ENCODE measurements at places on chromosomes 1 and 21.

GRCh38 chr1:27885114-27885528, 12.8 kb downstream of the THEMIS2 start:
- DNase-seq = no peak

- DNase-seq = no peak
Observed at GRCh38 chr1:54480525-54480848, 67.5 kb upstream of the ACOT11 start.

- no peak for DNase-seq
Observed at GRCh38 chr1:1361982-1362423, 3.6 kb upstream of the MXRA8 start.

GRCh38 chr1:97668945-97669344, 251.9 kb downstream of the DPYD start:
- peak; percentile 7 for DNase-seq

DNA sequence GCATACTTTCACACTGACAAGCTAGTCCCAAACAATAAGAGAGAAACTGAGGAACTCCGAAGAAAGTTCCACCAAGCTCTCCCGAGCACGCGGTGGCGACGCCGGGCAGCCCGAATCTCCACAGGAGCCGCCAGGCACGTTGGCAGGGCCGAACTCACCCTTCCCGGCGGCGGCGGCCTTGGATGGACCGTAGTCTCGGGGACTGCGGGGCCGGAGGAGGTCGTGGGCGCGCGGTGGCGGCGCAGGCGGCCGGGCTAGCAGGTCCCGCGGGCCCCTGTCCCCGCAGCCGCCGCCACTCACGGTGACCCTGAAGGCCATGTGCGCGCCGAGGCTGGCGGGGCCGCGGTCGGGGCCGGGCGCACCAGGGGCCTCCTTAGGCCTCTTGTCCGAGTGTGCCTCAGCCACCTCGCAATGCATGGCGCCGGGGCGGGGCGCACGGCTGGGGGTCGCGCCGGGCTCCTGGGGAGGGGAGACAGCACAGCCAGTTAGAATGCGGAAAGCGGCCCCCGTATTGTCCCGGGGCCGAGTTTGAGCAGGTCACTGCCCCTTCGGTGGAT, 1.2 kb downstream of the GLIS1 start:
- no peak for DNase-seq

- no peak for DNase-seq
Observed at GRCh38 chr1:90973897-90974798, 47.7 kb downstream of the ZNF644 start.

DNA sequence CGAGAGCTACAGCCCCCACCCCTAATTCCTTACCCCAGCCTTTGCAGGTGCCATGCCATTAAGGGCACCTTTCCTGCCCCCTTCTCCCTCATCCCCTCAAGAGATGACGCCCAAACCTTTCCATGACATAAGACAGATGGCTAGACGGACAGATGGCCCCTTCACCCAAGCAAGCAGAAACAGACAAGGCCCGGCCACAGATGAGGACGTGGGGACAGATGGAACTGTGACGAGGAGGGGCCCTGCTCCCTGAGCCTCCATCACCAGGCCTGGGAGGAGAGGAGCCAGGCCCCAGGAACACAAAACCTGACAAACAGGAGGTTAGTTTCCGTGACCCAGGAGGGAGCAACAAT, 24.7 kb upstream of the PEF1 start:
- DNase-seq = no peak

DNA sequence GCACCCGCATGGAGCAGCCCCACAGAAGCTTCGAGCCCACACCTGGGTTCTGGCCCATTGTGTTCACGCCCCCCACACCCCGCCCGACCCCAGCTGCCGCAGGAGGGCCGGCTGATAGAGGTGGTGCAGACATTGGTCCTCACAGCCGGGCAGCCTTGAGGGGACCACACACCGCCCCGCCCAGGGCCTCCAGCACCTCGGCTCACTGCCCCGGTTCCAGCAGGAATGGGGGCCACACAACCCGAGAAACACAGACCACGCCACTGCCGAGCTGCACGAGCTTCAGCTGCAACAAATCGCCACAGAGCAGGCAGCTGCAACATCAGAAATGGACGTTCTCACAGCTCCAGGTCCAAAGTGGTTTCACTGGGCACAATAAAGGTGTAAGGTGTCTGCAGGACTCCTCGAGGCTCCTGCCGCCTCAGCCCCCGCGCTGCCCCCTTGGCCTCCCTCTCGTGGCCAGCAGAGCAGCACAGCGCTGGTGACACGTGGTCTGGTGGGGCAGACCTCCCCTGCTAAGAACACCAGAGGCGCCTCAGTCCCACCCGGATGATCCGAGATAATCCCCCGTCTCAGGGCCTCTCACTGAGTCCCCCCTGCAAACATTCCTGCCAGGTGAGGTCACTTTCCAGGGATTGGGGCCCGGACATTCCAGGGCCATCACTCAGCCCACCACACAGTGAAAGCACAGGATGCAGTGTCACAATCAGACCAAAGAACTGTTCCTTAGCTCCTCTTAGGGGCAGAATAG, 62.3 kb upstream of the ADARB1 start:
- no peak for DNase-seq

DNA sequence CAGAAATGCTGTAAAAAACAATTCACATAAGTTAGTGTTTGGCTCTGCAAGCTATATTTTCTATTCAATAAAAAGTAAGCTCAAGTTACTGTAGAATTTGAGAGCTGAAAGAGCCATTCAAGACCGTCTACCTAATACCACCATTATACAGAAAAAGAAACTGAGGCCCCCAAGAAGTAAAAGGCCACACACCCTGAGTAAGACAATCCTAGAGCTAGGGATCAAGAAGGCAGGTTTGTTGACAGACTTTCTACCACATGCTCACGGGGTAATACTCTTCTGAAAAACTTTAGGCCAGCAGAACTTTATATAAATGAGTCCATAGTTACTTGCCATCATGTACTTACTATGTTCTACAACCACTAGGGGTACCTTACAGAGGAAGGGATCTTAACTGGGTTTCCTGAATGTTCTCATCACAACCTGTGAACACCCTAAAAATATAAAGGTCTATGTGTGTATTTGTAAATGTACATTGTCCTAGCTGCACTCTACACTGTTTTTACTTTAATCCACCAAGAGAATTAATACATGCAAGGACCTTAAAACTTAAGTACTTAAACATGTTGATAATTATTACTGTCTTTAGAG, 2.7 kb downstream of the PSMG1 start:
- DNase-seq = no peak

DNA sequence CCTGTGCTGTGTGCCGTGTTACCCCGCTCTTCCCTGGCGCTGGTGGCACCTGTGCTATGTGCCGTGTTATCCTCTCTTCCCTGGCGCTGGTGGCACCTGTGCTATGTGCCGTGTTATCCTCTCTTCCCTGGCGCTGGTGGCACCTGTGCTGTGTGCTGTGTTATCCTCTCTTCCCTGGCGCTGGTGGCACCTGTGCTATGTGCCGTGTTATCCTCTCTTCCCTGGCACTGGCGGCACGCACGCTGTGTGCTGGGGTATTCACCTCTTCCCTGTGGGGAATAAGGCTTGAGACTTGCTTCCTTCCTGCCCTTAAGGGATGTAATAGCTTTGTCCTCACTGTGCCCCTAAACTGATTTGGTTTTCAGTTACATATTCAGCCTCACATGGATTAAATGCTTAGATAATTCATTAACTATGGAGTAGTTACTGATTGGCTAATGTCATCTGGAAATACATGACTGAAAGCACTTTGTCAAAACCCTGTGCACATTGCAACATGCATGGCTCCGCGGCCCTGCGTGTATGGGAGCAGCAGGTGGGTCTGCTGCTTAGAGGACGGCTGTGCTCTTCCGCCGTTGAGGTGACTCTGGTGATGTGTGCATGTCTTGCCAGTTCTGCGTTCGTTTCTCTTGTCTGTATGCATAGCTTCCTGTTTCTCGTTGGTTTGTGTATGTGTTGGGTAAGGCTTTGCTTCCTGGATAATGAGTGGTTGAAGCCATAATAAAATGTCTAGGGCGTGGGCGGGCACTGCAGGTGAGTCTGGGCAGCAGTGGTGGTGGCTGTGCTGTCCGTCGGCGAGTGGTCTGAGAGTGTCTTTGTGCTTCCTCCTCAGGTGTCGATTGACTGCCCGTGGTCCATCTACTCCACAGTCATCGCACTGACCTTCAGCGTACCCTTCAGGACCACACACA, 17.9 kb upstream of the PWP2 start:
- DNase-seq = no peak

All from posterior cingulate gyrus (tissue), 11 donors.